ENCODE measurements at places on chromosomes 6 and 20.

- no peak for DNase-seq
These were observed 109.4 kb upstream of the ARMC2 start for GRCh38 chr6:108738684-108739416.

DNA sequence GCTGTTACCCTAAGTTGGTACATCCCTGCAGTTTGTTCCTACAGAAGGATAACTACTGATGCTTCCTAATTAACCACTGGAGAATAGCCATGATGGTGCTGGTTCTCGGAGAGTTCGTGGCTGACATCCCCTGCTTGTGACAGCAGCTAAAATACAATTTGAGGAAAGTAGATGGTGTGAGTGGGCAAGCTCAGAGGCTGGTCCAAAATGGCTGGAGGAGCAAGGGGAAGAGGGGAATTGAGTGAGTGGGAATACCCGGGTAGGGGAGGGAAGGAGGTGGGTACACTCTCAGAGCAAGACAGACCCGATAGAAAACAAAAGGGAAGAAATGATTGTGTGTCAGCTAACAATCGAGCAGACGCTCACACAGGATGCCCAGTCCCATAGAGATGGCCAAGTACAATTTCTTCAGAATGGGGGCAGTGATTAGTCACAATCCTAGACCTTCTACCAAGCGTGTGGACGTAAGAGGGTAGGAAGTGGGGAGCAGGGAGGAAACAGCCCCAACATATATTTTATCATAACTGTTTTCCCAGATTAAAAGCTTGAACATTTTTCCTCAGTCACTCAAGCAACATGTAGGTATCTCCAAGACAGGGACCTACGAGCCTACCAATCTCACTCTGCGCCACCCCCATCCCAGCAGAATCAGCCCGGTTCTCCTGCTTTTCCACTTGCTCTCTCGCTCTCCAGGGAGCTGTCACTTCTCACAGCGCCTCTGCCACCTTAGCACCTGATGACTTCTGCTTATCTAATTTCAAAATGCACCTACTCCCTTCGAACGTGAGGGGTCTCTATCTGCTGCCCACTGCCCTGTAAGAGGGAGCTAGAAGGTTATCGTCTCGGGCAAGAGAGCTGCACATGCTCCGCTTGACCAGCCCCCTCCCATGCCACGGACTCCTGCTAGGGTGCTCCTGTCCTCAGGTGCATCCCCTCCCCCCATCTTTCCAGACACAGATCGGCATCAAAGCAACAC is 26.2 kb downstream of the RIPOR2 start:
- DNase-seq, result no peak

- no peak for DNase-seq
These were observed 746.8 kb downstream of the HDGFL1 start for GRCh38 chr6:23316131-23316530.

DNA sequence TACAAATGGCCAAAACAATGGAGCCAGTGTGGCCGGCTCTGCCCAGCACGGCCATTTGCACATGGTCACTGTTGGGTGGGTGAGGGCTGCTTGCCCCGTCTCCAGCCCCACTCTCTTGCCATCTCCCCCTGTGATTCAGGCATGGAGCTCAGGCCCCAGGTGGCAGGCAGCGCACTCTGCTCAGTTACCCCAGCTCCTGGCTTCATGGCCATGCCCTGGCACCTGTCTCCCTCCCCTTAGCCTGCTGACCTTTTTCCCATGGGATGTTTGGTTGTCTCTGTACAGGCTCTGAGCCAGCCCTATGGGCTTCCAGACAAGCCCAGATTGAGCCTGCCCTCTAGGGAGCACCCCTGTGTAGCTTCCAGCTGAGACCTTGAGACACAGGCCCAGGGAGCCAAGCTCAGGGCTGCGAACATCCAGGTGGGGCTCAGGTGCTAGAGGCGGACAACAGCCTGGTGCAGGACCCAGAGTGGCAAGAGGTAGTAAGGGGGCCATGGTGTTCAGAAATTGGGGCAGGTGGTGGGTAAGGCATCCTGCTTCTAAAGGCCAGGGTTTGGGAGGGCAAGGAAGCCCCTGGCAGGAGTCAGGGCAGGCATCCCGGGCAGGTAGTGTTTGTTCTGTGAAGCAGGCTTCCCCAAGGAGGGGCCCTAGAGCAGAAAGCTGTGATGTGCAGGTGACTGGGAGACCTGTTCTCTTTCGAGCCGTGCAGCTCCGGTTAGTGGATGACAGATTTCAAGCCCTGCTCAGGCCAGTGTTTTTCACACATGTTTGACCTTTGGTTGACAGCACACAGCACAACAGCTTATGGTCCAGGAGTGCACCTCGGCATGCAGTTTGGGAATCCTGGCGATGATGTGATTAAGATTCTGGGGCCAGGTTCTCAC is 17.7 kb downstream of the SYNJ2 start:
- DNase-seq, result no peak

Data from GM06990 (cell line).